ENCODE measurements at places on chromosomes 3 and 15. TPM values are rescaled to one million over a fixed set of nuclear protein-coding genes. Genes with fewer than 3 reads are reported as not detected.

MUC13 gene
- total RNA-seq, result 0.06 TPM

SERF2 gene
- total RNA-seq, result 1,341 TPM

TLR9 gene
- not detected for total RNA-seq

GOLGA6L25 gene
- total RNA-seq, result not detected

ISLR gene
- 1.9 TPM for total RNA-seq

GP5 gene
- not detected for total RNA-seq

- peak overlapping the region; percentile 78 for H3K27ac ChIP-seq
- no peak for DNase-seq
- peak overlapping the region; percentile 47 for H3K4me3 ChIP-seq
- no peaks in the 10 kb centered on the region for H3K36me3 ChIP-seq
These were observed 115.2 kb downstream of the DCLK3 start for GRCh38 chr3:36649125-36649524.

- H3K4me3 ChIP-seq, result no peak overlapping the region
- no peaks in the 10 kb centered on the region for H3K27me3 ChIP-seq
- peaks cover 10% of the 10 kb centered on the region for H3K36me3 ChIP-seq
These were observed 16.2 kb upstream of the ZFYVE19 start for GRCh38 chr15:40790718-40791117.

GRCh38 chr3:127697551-127698240 is 24.9 kb downstream of the ABTB1 start:
- peaks cover 58% of the 10 kb centered on the region for H3K4me1 ChIP-seq
- H3K36me3 ChIP-seq, result peaks cover 11% of the 10 kb centered on the region
- peak overlapping the region; percentile 63 for H3K4me3 ChIP-seq
- no peaks in the 10 kb centered on the region for H3K27me3 ChIP-seq

DNA sequence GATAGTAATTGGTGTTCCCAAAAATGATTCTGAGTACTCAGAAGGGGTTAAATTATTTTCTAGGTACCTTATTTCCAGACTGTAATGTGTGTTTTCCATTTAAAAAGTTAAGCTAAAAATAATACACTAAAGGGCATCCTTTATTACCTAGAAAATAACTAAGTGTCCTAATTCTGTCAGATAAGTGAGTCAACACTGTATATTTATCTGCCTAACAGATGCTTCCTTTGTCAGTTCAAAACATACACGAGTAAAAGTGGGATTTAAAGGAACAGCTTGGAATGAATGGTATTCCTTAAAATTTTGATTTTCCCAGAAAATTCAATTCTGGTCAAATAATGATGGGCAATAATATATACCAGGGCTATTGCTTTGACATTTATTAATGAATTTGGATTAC is 78.3 kb downstream of the ADAMTSL3 start:
- no peaks in the 10 kb centered on the region for H3K4me1 ChIP-seq
- H3K27me3 ChIP-seq, result peaks cover 1% of the 10 kb centered on the region
- no peak overlapping the region for H3K27ac ChIP-seq
- no peak overlapping the region for H3K4me3 ChIP-seq

GRCh38 chr3:147411238-147411814 is 2.2 kb downstream of the ZIC1 start:
- peaks cover 21% of the 10 kb centered on the region for H3K36me3 ChIP-seq
- H3K4me1 ChIP-seq, result peaks cover 53% of the 10 kb centered on the region
- peak; percentile 22 for DNase-seq

DNA sequence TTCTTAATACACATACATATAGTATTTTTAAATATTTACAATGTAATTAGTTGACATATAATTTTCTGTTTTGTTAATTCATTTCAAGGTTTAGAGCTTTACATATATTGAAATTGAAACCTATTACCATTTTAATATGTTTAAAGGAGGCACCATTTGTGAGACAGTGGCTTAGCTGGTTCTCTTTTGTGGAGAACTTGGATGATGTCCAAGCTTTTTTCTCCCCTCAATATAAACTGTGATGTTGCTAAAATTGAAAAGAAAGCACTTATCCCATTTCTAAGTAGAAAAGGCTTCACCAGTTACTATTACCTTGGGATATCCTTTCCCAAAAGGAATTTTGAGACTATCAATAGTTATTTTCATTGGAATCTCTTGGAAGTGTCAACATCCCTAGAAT is 707.2 kb downstream of the NTRK3 start:
- no peaks in the 10 kb centered on the region for H3K36me3 ChIP-seq
- no peaks in the 10 kb centered on the region for H3K4me1 ChIP-seq
- H3K27me3 ChIP-seq, result peaks cover 2% of the 10 kb centered on the region
- H3K27ac ChIP-seq, result no peak overlapping the region

DNA sequence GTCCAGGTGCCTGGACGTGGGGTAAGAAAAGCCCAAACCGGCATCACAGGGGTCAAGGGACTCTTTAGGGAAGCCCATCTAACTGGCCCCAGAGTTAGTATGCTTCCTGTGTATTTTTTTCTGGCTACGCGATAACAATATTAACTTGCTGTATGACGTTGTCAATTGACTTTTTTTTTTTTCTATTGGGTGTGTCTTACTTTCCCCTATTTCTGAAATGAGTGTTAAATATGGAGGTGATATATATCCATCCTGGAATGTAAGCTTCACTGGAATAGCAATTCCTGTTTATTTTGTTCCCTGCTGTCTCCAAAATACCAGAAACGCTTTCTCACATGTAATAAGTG is 598 bp upstream of the GMNC start:
- no peak for DNase-seq
- H3K27me3 ChIP-seq, result peaks cover 6% of the 10 kb centered on the region
- peaks cover 13% of the 10 kb centered on the region for H3K4me1 ChIP-seq
- peak overlapping the region; percentile 89 for H3K4me3 ChIP-seq
- peak overlapping the region; percentile 38 for H3K27ac ChIP-seq

GRCh38 chr3:9976721-9977709 is 9.6 kb downstream of the EMC3 start:
- peaks cover 20% of the 10 kb centered on the region for H3K4me1 ChIP-seq
- DNase-seq, result peak; percentile 97
- peaks cover 19% of the 10 kb centered on the region for H3K36me3 ChIP-seq
- peak overlapping the region; percentile 73 for H3K4me3 ChIP-seq
- peak overlapping the region; percentile 92 for H3K27ac ChIP-seq
